ENCODE measurements at places on chromosomes 5 and 9.

DNA sequence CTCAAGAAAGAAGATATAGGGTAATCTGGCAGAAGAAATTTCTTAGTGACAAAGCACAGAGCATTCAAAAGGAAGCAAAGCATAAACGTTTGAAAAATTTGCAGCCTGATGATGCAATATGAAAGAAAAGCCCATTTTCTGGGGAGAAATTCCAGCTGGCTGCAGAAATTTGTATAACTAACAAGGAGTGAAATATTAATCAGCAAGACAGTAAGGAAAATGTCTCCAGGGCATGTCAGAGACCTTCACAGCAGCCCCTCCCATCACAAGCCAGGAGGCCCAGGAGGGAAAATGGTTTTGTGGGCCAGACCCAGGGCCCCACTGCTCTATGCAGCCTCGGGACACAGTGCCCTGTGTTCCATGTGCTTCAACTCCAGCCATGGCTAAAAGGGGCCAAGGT lies 359.4 kb downstream of the HINT1 start:
- no peak overlapping the region for H3K27ac ChIP-seq
- no peaks in the 10 kb centered on the region for H3K36me3 ChIP-seq
- no peak overlapping the region for H3K4me3 ChIP-seq
- DNase-seq: no peak
- no peaks in the 10 kb centered on the region for H3K4me1 ChIP-seq

GRCh38 chr9:93898026-93898425 lies 57.1 kb downstream of the BARX1 start:
- H3K36me3 ChIP-seq: no peaks in the 10 kb centered on the region
- H3K27ac ChIP-seq: peak overlapping the region; percentile 84
- no peak overlapping the region for H3K4me3 ChIP-seq
- H3K4me1 ChIP-seq: peaks cover 13% of the 10 kb centered on the region
- no peaks in the 10 kb centered on the region for H3K27me3 ChIP-seq

DNA sequence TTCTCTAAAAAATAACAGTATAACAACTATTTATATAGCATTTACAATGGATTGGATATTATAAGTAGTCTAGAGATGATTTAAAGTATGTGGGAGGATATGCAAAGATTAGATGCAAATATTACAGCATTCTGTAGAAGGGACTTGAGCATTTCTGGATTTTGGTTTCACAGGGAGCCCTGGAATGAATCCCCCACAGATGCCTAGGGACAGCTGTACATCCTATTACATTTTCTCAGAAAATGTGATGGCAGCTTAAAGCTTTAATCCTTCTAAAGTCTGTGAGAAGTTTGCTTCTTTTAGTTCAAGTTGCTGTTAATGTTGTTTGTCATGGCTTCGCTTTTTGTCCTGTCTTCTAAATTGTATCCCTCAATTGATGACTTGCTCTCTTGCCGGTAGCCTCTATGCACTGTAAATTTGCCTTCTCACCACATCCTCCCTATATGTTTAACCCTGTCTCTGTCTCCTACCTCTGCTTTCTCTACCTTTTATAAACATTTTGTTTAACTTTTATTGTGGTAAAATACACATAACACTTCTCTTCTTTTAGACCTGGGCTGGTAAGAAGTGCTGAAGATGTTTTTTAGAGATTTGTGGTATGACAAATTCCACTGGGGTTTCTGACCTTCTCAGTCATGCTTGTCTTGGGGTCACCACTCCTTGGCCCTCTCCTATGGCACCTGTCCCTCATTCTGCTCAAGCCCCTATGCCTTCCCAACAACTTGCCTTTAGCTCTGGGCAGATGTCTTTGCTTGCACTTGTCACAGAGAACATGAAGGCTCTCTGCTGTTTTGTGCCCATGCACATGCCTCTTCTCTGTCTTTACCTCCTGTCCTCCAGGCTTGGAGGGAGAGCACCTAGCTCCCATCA lies 37.9 kb downstream of the LNPEP start:
- peaks cover 52% of the 10 kb centered on the region for H3K4me1 ChIP-seq
- H3K36me3 ChIP-seq: peaks cover 18% of the 10 kb centered on the region
- H3K27ac ChIP-seq: peak overlapping the region; percentile 46
- H3K4me3 ChIP-seq: peak overlapping the region; percentile 52
- no peak for DNase-seq

DNA sequence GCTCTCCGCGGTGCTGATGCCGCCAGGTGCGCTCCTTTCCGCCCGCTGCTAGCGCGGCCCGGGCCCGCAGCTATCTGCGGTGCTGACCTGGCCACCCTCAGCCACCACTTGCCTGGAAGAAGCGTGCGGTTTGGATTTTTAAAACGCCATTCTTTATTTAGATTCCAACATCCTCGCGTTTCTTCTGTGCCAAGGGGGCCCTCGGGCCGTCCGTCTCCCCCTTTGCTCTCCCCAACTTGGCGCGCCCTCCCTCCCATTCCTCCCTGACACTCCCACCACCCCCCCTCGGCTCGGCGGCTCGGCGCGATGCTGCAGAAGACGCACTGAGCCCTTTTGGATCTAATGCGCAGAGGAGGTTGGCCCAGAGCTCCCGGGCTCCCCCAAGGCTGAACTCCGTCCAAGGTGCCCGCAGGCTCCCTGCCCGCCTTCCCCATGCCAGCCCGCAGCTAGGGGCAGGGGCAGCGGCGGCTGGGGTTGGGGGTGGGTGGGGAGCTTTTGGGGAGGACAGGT lies at the start of gene BARHL1:
Gene BARHL1, plus strand, starts transcription at position 331 of the 510 bp plus-strand sequence. CDS start 192 bp downstream, outside the sequence.
- no peak for DNase-seq
- H3K36me3 ChIP-seq: no peaks in the 10 kb centered on the region
- H3K4me1 ChIP-seq: peaks cover 3% of the 10 kb centered on the region
- peak within 1 kb of the TSS; percentile 70 for H3K27ac ChIP-seq

- peak overlapping the region; percentile 98 for H3K4me3 ChIP-seq
- DNase-seq: peak; percentile 37
- peak overlapping the region; percentile 95 for H3K27ac ChIP-seq
- no peaks in the 10 kb centered on the region for H3K27me3 ChIP-seq
- H3K4me1 ChIP-seq: peaks cover 28% of the 10 kb centered on the region
- H3K36me3 ChIP-seq: peaks cover 13% of the 10 kb centered on the region
Observed at GRCh38 chr9:6759185-6759977, 1.6 kb downstream of the KDM4C start.

DNA sequence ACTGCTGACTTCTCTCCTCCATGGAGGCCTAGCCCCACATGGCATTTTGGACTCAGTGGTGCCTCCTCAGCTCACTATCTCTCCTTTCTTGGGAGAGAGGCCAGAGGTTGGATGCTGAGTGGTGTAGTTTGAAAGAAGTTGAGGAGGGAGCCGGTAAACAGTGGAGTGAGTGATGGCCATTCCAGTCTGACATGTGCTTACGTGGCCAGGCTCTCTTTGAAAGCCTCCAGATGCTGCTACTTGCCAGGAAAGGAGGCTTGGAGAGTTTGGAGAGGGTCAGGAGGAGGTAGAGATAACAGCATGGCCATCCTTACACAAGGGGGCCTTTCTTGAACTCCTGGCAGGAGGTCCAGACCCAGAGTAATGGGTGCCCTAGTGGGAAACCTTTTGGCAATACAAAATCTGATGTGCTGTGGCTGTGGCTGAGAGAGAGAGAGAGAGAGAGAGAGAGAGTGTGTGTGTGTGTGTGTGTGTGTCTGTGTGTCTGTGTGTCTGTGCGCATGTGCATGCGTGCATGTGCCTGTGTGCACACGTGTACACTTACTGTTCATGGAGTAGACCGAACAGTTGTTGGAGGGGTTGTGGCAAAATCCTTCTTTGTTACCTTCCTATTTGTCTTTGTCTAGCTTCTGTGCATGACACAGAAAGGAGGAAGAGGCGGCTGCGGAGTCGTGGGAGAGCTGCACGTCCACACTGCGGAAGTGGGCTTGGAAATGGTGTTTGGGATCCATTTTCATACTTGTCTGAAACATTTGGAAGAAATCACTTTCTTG lies 37.8 kb downstream of the RALGPS1 start:
- no peak overlapping the region for H3K4me3 ChIP-seq
- H3K4me1 ChIP-seq: no peaks in the 10 kb centered on the region
- H3K27ac ChIP-seq: no peak overlapping the region
- no peaks in the 10 kb centered on the region for H3K36me3 ChIP-seq
- peaks cover 30% of the 10 kb centered on the region for H3K27me3 ChIP-seq

DNA sequence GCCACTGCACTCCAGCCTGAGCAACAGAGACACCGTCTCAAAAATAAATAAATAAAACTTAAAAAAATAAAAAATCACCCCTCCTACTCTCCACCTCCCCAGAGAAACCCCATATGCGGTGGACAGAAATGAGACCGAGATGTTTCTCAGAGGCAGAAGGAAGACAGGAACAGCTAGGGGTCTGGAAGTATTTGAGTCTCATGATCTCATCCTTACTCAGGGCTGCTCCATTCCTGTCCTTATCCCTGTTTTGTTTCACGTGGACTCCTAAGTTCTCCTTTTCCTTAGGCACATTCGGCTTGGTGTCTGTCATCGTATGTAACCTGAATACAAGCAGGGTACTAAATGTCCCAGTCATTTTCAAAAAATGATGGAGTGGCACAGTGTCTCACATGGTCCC lies 76.1 kb downstream of the C9orf50 start:
- H3K4me1 ChIP-seq: no peaks in the 10 kb centered on the region
- peaks cover 38% of the 10 kb centered on the region for H3K27me3 ChIP-seq
- no peak overlapping the region for H3K4me3 ChIP-seq
- DNase-seq: no peak

GRCh38 chr5:14204785-14205321 lies 61.7 kb downstream of the TRIO start:
- H3K36me3 ChIP-seq: no peaks in the 10 kb centered on the region
- peaks cover 4% of the 10 kb centered on the region for H3K27me3 ChIP-seq
- no peak overlapping the region for H3K4me3 ChIP-seq
- H3K4me1 ChIP-seq: peaks cover 12% of the 10 kb centered on the region
- H3K27ac ChIP-seq: no peak overlapping the region

DNA sequence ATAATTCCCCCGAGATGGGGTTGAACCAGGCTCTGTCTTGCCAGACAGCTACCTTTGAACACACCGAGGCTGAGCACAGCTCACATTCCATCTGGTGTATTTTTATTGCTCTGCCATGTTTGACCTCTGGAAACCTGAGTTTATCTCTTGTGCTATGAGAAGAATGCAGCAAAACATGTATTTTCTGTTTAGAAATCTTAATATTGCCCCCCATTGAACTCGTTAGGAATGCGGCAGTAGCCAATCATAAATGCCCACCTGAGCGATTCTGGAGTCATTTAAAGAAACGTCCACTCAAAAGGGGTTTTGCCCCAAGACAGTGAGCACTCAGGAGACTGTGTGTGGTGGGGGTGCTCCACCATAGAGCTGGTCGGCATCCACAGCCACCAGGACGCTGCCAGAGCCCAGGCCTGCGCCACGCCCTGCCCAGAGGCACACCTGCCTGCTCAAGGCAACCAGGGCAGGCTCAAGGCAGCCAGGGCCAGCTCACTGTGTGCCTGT lies 26.9 kb downstream of the FGD3 start:
- DNase-seq: no peak
- H3K27ac ChIP-seq: peak overlapping the region; percentile 19
- no peak overlapping the region for H3K4me3 ChIP-seq
- H3K27me3 ChIP-seq: no peaks in the 10 kb centered on the region

DNA sequence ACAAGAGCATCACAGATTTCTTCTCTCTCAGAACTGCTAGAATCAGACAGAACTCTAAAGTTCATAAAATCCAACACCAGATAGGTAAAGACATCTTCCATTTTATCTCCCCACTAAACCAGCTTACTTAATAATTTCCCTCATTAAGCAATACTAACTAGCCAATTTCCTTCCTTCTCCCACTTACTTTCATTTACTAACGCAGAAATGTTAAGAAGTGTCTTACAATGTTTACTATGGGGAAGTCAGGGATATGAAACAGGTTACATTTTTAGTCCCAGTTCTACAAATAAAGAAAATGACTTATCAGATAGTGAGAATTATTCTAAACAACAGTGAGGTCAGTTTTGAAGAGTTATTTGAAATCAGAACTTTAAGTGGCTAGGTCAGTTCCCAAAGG lies 236.5 kb downstream of the FBXL17 start:
- H3K36me3 ChIP-seq: no peaks in the 10 kb centered on the region
- peaks cover 5% of the 10 kb centered on the region for H3K4me1 ChIP-seq
- no peak for DNase-seq
- no peaks in the 10 kb centered on the region for H3K27me3 ChIP-seq
- no peak overlapping the region for H3K4me3 ChIP-seq
